Endothelial cell (in vitro differentiated cells): ENCODE measurements at places on chromosomes 16 and 17.

- DNase-seq = no peak
Measured at GRCh38 chr17:41655611-41656111, 31.3 kb upstream of the KRT17 start.

DNA sequence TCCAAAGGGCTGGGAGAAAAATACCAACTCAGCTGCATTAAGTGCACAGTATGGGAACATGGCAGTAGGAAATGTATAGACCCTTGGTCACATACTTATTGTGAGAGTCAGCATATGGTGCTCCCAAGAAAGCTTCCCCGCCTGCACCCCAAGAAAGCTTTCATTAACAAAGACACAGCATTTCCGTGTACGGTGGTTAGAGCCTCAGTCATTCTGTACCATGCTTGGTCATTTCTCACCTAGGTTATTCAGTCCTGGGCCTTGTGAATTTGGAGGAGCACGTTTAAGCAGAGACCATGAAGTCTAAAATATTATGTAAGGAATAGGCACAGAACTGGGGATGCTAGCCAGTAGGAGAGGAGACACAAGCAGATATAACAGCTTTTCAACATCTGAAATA is 56.1 kb downstream of the ESRP2 start:
- no peak for DNase-seq

- no peak for DNase-seq
Measured at GRCh38 chr17:80657561-80657960, 112.9 kb downstream of the RPTOR start.

GRCh38 chr17:63378411-63379375 is 67.4 kb downstream of the CYB561 start:
- no peak for DNase-seq

- DNase-seq = no peak
Measured at GRCh38 chr17:59451706-59452105, 113.7 kb upstream of the DHX40 start.

GRCh38 chr16:26441178-26441577 is 625.5 kb upstream of the C16orf82 start:
- no peak for DNase-seq

- no peak for DNase-seq
Measured at GRCh38 chr17:75807861-75808260, 23.3 kb downstream of the UNK start.

DNA sequence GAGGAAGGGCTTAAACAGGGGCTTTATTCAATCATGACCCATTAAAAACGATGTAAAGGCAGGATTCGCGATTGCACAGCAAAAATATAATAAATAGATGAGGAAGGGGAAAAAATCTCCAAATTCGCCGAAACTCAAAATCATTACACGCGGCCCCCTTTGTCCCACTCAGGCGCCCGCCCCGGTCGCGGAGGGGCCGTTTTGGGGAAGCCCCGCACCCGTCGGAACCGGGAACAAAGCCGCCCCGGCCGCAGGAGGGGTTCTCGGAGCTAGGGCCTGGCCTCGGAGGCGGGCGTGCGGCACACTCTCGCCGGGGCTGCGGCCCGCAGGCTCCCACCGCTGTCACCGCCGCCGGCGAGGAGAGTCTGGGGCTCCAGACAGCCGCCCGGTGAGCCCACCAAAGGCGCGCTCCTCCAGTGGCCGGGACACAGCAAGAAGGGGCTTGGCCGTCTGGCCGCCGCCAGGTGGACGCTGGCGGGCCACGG is 521 bp downstream of the C16orf87 start:
- peak; percentile 47 for DNase-seq

GRCh38 chr17:77651988-77652387 is 306.5 kb upstream of the TNRC6C start:
- no peak for DNase-seq

- DNase-seq = no peak
Measured at GRCh38 chr16:14358697-14359305, 271.3 kb downstream of the PARN start.

DNA sequence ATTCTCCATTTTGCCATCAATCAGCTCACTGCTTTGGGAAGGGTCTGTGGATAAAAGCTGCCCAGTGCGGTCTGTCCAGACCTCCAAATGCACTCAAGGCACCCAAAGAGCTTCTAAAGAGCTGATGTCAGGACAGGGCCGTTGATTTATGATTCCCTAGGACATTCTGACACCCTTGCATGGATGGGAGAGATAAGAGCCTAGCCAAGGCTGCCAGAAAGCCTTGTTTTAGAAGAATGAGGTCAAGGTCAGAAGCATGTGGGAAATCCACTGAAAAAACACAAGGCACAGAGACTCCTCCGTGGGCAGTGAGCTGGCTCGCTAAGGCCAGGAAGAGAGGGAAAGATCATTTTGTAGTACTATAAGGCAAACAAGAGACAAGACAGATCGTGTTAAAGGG is 214.0 kb downstream of the CDH11 start:
- DNase-seq = no peak

- DNase-seq = no peak
Measured at GRCh38 chr17:56011406-56012131, 141.7 kb upstream of the ANKFN1 start.

GRCh38 chr17:35849469-35850348 is 19.0 kb downstream of the HEATR9 start:
- peak; percentile 64 for DNase-seq

DNA sequence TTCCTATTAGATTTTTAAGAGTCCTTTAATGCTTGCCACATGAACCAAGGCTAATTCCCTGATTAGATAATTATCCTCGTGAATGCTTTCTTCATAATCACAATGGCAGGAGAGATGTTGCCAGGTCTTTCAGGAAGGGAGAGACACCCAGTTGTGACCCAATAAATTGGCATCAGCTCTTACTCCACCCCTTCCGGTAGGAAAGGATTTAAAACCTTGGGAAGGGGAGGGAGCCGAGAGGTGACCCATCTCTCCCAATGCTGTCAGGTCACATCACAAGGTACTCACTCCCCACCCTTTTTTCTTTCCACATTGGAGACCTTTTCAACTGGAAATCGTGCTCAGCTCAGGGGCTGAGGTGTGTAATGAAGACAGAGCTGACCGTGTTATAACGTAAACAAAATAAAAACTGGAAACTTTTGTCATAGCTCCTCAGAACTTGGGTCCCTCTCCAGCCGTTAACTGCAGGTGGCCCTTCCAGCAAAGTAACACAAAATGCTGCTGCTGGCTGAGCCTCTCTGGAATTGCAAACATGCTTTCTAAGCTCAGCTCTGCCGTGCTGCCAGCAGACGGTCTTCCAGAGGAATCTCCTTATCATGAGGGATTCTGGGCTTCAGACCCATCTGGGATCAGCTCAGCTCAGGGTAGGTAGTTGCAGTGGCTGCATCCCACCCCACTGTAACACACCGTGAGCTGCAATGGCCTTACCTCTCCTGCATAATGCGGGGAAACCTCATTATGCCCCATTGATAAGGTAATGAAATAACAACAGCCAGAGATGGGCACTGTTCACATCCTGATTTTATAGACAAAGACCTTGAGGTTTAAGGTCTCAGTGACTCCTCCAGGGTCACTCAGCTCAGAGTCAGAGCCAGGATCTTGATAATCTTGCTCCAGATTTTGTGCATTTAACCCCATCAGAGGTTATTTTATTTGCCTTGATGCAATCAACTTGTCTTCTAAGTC is 15.6 kb downstream of the TMEM100 start:
- no peak for DNase-seq

DNA sequence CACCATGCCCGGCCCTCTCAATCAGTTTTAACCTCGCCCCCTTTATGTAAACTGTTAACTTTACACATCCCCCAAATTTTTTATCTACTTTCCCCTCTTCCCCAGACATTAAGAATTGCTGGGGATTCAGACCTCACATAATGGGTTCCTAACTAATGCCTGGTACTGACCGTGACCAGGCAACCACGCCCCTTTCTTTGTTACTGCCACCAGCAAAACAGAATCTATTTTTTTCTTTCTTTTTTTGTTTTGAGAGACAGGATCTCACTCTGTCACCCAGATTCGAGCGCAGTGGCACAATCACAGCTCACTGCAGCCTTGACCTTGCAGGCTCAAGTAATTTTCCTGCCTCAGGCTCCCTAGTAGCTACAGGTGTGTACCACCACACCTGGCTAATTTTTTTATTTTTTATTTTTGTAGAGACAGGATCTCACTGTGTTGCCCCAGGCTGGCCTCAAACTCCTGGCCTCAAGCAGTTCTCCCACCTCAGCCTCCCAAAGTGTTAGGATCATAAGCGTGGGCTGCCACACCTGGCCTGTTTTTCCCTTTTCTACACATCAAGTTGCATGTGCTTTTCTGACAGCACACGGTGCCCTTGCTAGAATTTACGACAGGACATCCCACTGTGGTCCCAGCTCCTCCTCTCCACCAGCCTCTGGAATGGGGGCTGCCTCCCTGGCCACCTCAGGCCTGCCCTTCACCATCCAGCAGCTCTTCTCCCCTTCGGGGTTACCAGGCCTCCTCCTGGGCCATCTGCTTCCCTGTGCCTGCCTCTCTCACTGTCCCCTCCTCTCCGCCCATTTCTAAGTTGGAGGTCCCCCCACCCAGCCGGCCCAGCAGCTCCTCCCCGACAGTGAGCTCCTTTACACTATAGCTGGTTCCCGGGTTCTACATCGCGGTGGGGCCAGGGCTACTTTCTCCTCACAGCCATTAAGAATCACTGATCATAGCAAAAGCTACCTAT is 10.8 kb downstream of the CPNE2 start:
- DNase-seq = no peak

GRCh38 chr17:59074494-59074893 is 32.2 kb downstream of the TRIM37 start:
- no peak for DNase-seq
